ENCODE measurements at places on chromosomes 1 and 21.

- no peak for DNase-seq
These were observed 62.8 kb downstream of the EDEM3 start for GRCh38 chr1:184691719-184692324.

GRCh38 chr1:117662667-117663066, 56.8 kb downstream of the TENT5C start:
- DNase-seq = no peak

- DNase-seq = no peak
These were observed 3.0 kb downstream of the OLFM3 start for GRCh38 chr1:101993710-101994109.

- DNase-seq = no peak
These were observed at the start of gene CD247 for GRCh38 chr1:167518331-167518700. TSS of gene CD247 (minus strand) at chr1:167518529. CDS start at chr1:167518465, 64 bp downstream.

DNA sequence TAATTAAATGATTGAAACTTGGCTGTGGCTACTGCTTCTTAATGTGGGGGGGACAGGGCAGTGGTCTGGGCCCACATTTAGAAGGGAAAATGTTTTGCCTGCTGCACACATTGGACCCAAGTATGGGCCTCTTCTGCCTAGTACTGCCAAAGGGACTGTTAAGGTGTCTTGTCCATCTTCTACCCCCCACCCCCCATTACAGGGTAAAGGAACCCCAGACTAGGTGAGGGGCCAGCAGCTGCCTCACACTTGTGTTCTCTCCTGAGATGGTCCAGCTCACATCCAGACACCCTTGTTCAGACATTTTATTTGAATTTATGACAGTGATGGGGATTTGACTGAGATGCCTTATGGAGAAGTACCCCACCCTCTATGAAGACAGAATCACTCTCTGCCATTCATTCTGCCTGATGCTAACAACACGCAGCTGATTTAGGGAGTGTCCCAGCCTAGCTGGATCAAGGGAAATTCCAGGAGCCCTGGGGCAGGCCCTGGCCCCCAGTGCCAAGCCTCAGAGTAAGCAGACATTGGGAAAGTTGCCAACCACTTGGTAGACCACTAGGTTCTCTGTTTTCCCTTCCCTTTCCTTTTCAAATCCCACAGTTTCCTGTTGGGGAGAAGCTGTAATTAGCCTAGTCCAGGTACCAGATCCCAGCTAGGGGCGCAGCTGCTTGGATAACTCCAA, 42.1 kb downstream of the YARS1 start:
- no peak for DNase-seq

DNA sequence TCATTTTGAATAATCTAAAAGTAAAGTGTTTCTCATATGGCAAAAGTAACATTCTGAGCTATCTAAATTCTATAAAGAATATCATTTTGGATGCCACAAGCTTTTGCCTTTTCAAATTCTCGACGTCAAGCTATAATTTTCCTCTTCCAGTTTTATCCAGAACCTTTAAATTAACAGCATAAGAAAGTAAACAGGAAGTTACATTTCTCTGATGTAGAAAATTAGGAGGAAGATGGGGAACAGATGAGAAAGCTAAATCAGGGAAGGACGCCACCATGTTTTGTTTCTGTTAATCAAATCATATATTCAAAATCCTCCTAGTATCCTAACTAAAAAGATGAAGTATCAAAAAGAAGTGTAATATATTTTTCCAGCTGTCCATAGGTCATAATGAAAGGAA, 8.8 kb upstream of the CAMSAP2 start:
- no peak for DNase-seq

DNA sequence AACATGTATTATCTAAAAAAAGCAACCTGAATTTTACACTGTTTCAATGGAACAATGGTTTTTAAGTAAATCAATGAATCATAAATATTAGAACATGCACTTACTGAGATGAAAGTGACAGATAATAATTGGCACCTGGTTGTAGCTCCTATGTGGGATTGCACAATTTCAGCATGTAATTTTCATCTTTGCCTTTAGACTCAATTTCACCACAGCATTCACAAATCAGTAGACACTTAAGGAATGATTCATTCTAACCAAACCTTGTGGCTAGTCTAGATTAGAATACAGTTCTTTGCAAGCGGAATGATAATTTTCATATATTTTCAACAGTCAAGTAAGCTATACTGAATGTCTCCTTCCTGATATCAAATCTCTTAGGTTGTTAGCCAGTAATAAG, 853.4 kb downstream of the KCNT2 start:
- DNase-seq = no peak

- DNase-seq = no peak
These were observed 83.4 kb downstream of the LYST start for GRCh38 chr1:235783148-235783776.

DNA sequence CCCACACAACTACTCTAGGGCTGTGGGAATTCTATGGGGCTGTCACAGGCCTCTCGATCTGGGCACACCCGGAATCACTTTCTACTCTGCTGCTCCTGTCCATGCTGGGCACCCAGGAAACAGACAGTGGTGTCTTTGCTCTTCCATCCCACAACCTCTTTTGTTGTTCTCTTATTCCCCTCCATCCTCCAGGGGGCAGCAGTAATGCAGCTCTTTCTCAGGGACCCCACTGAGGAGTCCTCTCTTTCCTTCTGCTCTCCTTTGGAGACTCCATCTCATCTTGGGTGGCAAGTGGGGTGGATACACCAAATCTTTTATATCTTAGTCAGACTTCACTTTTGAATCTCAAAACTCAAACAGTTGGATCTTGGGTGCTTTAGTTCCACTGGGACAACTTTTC, 206.3 kb downstream of the HS2ST1 start:
- DNase-seq = no peak

DNA sequence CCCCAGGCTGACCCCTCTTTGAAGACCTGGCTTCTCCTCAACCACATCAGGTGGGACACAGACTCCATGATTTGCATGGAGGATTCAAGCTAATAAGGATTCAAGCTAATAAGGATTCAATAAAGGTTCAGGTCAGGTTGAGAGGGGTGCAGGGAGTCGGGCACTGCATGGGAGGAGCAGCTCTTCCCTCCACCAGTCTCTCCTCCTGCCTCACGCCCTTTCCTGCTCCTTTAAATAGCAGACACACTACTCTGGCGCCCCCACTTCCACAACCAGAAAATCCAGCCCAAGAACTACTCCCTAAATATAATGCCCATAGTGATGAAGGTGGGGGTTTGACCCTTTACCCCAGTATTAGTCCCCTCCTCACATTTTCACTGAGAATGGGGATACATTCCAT, 7.1 kb downstream of the MEX3A start:
- no peak for DNase-seq
